Stimulated activated CD4-positive, alpha-beta T cell treated with anti-CD3 and anti-CD28 coated beads, TNF-alpha, amount 100 ng/mL, for 4 hours (primary cell): ENCODE measurements at places on chromosomes 1 and 21.

- no peak for DNase-seq
These were observed 54.3 kb downstream of the ZSWIM5 start for GRCh38 chr1:45152126-45152525.

DNA sequence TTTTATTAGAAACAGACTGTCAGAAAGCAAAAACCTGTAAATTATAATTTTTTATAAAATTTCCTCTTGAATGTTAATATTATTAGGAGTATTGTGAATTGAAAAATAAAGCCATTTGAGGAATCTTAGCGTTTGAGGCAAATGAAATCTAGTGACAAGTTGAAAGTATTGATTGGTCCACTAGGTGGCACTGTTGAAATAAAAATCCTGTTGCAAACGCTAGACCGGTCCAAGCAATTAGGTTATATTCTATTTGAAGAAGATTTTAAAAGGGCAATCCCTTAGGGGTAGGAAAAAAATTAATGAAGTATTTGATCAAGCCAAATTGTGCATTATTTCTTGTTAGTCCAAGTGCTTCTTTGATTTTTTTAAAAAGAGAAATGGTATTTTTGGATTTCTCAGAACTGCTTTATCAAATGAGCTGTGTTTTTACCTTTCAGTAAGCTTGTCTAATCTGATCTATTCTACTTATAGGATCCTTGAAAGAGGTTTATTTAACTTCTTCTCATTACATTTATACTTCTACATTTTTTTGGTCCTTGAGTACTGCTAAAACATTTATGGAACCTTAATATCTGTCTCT, 57.7 kb downstream of the ATG4C start:
- DNase-seq, result peak; percentile 5

GRCh38 chr1:204382714-204383083, 23.0 kb upstream of the PLEKHA6 start:
- no peak for DNase-seq

- no peak for DNase-seq
These were observed 37.3 kb upstream of the SYT14 start for GRCh38 chr1:209900734-209901133.

DNA sequence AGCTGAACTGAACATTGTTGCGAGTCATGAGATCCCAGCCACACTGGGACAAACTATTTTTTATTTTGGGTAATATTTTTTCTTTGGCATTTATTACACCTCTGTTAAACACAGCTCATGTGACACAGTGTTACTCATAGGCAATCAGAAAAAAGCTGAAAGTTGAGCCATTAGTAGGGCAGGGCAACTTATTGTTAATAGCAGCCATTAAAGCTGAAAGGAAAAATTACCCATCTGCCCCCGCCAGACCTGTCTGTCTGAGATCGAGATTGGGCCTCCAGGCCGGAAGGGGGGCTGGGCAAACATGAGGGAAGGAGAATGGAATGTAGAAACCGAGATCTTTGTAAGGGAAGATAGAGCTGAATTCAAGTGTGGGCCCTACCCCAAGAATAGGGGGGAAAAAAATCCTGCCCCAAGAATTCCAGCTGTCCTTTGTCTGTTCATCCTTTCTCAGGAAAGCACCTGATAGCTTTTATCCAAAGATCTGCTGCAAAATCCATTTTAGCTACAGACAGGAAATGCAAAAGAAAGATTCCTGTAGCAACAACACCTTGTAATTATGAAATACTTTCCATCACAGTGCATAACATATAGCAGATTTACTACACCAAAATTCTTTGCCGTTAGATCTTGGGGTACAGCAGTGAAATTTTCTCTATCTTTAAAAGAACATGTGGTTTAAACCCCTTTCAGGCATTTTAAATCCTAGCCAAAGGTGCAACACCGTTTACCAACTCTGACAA, 212.8 kb downstream of the PBX1 start:
- DNase-seq, result no peak

DNA sequence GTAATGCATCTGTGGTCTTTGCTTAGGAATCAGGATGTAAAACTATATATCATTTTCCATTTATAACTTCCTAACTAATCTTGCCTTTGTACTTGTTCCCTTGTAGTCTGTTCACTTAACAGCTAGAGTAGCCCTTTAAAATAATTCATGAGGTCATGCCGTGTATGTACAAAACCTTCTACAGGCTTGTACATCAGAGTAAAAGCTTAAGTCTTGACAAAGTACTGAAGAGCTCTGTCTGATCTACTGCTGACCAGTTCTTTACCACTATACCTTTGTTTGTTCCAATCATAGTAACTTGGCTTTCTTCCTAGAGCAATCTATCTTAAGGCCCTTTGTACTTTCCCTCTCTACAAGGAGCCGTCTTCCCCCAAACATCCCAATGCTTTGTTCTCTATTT, 90.7 kb upstream of the KIAA1614 start:
- DNase-seq, result no peak

- no peak for DNase-seq
These were observed 12.7 kb upstream of the SDHB start for GRCh38 chr1:17066361-17067068.
